ENCODE measurements at places on chromosomes 13 and 19.

- DNase-seq: no peak
Measured at GRCh38 chr19:18675779-18676178, 7.7 kb upstream of the CRTC1 start.

DNA sequence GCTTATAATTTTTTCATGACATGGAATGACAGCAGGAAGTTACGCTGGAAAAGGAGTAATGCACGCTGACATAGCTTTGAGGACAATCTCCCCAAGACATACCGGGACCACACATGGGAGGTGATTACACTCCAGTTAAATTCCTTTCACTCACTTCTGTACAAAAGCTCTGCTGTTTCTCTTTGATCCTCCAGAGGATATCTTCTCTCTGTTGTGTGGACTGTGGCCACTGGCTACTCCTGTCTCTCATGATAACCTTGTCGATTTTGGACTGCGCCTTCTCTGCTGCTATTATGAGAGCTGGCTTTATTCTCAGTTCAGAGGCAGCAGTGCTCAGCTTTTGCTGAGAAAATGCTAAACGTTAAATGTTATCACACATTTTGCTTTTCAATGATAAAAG lies 464.6 kb downstream of the FGF9 start:
- DNase-seq: no peak

DNA sequence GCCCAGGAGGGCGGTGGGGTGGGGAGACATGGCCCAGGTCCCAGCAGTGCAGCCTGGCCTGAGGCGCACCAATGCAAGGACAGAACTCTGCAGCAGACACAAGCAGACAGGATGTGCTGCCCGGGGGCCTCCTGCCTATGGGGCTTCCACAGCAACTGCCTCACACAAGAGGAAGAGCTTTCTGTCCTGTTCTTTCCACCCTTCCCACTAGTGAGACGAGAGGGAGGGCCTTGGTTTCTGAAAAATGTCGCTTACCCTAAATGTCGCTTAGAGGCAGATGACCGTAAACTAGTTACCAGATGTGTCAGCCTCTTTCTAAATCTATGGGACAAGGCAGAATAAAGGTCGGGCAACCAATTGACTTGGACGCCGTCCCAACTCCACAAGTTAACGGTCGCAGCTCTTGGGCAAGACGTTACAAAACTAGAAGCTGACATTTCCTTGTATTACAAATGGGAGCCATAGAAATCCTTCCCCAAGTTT lies at the start of gene LAIR1:
Gene LAIR1 (minus strand): TSS at position 157 of the 483 bp plus-strand sequence. CDS start 127 bp downstream, at position 30.
- no peak for DNase-seq

- DNase-seq: peak; percentile 82
Measured at GRCh38 chr19:58002384-58003173, at the start of gene ZNF606. TSS of gene ZNF606 (minus strand) at chr19:58002820. CDS start at chr19:58001319, 1,501 bp downstream.

GRCh38 chr19:53596056-53596455 lies 35.7 kb upstream of the DPRX start:
- DNase-seq: no peak

- DNase-seq: no peak
Measured at GRCh38 chr13:114000151-114001040, 26.5 kb upstream of the C13orf46 start.

GRCh38 chr19:43634872-43635560 lies 4.6 kb downstream of the CADM4 start:
- DNase-seq: no peak

- no peak for DNase-seq
Measured at GRCh38 chr19:17183858-17184321, 31.3 kb upstream of the USE1 start.

DNA sequence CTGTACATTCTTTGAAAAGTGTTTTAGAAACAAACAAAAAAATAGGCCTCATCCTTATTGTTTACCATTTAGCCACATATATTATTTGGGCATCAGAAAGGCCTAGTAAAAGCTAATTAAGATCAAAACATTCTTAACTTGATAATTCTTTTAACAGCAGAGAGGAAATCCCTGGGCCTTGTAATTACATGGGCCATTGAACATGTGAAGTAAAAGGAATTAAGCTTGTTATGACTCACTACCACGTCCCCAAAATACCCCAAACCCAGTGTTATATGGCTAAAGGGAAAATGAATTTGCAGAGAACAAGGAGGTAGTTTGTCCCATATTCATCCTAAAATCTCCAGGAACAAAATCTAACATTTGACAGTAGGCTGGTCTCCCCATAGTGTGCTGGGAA lies 439.8 kb downstream of the ITGBL1 start:
- no peak for DNase-seq

Measured in NCI-H2029 (cell line).